ENCODE measurements at places on chromosomes 11 and 22.

GRCh38 chr11:15195454-15196200 lies 80.9 kb downstream of the INSC start:
- DNase-seq: no peak

- peak; percentile 93 for DNase-seq
Observed at GRCh38 chr22:43389227-43389836, 22.5 kb upstream of the MPPED1 start.

DNA sequence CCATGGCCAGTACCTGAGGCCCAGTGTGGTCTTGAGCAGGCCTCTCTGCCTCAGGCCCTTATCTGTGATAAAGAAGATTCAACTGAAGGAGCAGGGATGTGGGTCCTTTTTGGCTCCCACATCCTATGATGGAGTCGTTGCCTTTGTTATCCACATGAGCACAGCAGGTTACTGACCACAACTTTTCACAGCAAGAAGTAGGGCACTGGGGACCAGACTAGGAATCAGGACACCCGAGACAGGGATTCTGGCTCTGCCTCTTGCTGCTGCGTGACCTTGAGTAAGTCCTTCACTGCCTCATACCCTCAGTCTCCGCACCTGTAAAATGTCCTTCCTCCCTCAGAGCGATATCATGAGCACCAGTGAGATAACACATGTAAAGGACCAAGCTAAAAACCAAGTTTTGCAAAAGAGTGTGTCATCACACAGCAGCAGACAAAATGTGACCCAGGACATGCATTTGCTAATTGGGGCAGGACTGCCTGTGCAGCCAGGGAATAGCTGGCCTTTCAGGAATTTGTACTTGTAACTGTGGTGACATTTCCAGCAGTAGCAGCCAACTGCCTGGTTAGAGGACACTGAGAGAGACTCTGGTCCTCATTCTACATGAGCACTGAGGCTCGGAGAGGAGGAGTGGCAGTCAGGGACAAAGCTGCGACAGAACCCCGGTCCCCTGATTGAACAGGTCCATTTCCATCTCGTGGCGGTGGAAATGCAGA lies 13.2 kb upstream of the SMIM35 start:
- no peak for DNase-seq

- DNase-seq: no peak
Observed at GRCh38 chr11:69511358-69512055, 30.0 kb downstream of the LINC01488 start.

Measured in NCI-H524 treated with DMSO at 0.1 percent for 48 hours (cell line).